Activated T-helper 1 cell treated with anti-CD3 and anti-CD28 coated beads, Interleukin-2, amount 50 U/mL, for 16 hours (primary cell): ENCODE measurements at places on chromosomes 3 and 15.

GRCh38 chr15:55799291-55800212 lies 56.6 kb upstream of the PRTG start:
- no peak for DNase-seq

GRCh38 chr3:181956122-181956521 lies 244.4 kb downstream of the SOX2 start:
- no peak for DNase-seq

DNA sequence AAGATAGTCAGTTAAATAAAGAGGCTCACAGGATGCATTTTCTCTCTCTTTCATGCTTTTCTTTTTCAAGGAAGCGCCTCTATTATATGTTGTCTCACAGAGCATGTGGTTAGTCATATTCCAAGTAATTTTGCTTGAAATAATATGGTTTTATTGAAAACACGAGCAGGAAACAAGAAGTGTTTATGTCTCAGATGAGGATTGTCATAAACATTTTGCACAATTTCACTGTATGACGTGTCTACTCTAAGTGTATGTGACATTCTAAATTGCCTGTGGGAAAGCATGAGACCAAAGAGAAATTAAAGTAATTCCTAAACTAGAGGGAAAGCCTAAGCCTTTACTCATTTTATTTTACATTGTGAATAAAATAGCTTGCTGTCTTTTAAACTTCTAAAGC lies 818.6 kb downstream of the EPHA3 start:
- no peak for DNase-seq

- no peak for DNase-seq
Observed at GRCh38 chr3:113193288-113193687, 18.1 kb upstream of the BOC start.

DNA sequence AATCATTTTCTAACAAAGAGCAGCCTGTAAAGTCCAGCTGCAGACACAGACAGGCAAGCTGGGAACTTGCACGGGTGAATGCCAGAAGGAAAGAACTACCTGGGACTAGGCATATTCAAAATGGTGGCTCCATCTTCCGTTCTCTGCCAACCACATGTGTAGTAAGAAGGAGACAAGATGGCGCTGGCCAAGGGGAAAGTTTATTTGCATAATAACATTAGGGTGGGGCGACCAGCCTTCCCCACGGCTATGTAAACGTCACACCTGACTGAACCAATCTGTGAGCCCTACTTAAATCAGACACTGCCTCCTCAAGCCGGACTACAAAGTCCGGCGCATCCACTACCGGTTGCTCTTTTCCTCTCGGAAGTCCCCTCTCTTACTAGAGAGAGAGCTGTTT lies 130.8 kb downstream of the SNRK start:
- DNase-seq = no peak

GRCh38 chr3:11080492-11080891 lies 73.8 kb upstream of the HRH1 start:
- DNase-seq = no peak
